ENCODE measurements at places on chromosomes 1 and 21. TPM values are rescaled to one million over a fixed set of nuclear protein-coding genes. Genes with fewer than 3 reads are reported as not detected.

HTR6 gene
- 2.1 TPM for total RNA-seq

GRCh38 chr1:109886827-109887226 is 23.8 kb upstream of the CSF1 start:
- no peaks in the 10 kb centered on the region for H3K36me3 ChIP-seq
- no peaks in the 10 kb centered on the region for H3K27me3 ChIP-seq
- no peak for DNase-seq
- H3K27ac ChIP-seq = no peak overlapping the region
- peaks cover 6% of the 10 kb centered on the region for H3K4me1 ChIP-seq

DNA sequence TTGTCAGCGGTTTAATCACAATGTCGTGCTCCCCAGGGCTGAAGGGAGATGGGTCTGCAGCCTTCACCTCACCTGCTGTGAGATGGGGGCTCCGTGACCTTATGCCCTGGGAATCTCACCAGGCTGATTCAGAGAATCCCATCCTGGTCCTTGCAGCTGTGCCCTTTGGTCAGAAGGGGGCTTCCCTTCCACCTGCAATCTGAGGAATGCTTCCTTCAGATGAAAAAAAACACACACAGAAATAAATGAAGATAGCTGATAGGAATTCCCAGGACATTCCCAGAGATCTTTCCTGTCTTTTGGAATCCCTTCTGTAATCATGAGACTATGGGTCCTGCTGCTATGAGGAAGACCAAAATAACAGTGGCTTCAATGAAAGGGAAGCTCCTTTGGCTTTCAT is 127.0 kb upstream of the VAMP3 start:
- H3K4me1 ChIP-seq = peaks cover 8% of the 10 kb centered on the region
- H3K27me3 ChIP-seq = no peaks in the 10 kb centered on the region
- no peak overlapping the region for H3K4me3 ChIP-seq
- H3K36me3 ChIP-seq = no peaks in the 10 kb centered on the region
- DNase-seq = no peak

- no peaks in the 10 kb centered on the region for H3K4me1 ChIP-seq
- no peak for DNase-seq
- no peak overlapping the region for H3K27ac ChIP-seq
- H3K36me3 ChIP-seq = no peaks in the 10 kb centered on the region
- H3K4me3 ChIP-seq = no peak overlapping the region
Observed at GRCh38 chr1:17877896-17878295, 122.8 kb downstream of the ACTL8 start.

DNA sequence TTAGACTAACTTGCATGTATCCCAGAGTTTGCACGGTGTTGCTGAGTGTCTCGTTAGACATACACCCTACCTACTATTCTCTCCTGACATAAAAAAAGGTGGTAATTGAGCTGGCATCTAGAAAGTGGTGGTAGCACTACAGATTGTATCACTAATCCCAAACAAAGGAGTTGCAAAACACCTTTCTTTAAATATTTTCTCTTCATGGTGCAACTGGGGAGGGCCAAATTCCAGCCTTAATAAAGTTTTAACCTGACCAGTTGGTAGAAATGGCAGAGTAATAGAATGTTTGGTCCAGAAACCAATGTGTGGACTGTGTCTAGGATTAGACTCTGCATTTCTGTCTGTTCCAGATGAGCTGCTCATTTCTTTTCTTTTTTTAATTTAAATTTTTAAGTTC is 40.0 kb downstream of the NFIA start:
- no peaks in the 10 kb centered on the region for H3K27me3 ChIP-seq
- H3K27ac ChIP-seq = no peak overlapping the region
- DNase-seq = no peak
- H3K4me1 ChIP-seq = no peaks in the 10 kb centered on the region

DNA sequence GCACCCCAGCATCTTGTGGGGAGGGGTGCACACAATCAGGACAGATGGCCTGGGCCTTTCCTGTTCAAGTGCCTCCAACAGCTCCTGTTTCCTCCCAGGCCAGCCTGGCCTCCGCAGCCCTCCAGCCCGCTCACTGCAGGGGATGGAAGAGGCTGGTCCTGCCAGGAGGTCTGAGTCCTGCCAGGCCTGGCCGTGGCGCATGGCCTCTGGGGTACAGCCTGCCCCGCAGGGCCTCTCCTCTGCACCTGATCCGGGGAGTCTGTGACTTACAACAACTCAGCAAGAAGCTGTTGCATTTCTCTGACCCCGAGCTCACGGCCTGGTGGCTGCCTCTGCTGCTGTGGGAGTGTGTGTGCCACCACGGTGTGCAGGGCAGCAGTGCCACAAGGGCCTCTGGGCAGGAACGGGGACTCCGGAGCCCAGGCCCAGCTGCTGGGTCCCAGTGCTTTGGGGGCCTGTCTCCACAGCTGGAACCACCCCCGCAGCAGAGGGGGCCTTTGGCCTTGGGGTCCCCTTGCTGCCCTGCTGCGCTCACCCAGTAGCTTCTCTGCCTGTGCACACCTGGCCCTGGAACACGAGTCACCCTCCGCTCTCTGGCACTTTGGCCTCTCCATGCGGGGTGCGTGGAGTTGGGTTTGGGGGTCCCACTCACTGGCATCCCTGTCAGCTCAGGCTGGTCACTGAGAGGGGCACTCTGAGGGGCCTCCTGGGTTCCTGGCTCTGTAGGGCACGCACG is 17.4 kb upstream of the LRRC3 start:
- no peaks in the 10 kb centered on the region for H3K36me3 ChIP-seq
- no peak for DNase-seq
- no peaks in the 10 kb centered on the region for H3K4me1 ChIP-seq

- H3K27me3 ChIP-seq = peaks cover 16% of the 10 kb centered on the region
- H3K27ac ChIP-seq = no peak overlapping the region
- no peaks in the 10 kb centered on the region for H3K4me1 ChIP-seq
- no peak for DNase-seq
- H3K36me3 ChIP-seq = no peaks in the 10 kb centered on the region
Observed at GRCh38 chr1:47742890-47743760, 254.1 kb downstream of the TRABD2B start.

DNA sequence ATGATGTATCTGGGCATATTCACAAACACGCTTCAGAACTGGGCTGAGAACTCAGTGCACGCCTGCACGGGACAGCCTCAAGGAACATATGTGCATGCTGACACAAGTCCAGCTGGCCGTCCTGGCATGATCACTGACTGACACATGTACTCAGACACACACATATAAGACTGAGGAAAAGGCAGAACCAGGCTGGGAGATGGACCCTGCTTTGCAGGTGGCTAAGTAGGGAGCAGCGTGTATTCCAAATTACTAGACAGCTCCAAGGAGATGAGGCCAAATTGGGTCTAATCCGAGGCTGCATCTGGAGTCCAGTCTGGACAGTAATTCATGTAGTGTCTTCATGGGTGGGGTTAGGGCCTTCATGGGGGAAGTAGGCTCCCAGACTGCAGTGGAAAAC is 41.4 kb upstream of the GJB5 start:
- no peaks in the 10 kb centered on the region for H3K4me1 ChIP-seq
- no peak overlapping the region for H3K27ac ChIP-seq
- DNase-seq = no peak
- H3K4me3 ChIP-seq = no peak overlapping the region
- peaks cover 8% of the 10 kb centered on the region for H3K27me3 ChIP-seq

DNA sequence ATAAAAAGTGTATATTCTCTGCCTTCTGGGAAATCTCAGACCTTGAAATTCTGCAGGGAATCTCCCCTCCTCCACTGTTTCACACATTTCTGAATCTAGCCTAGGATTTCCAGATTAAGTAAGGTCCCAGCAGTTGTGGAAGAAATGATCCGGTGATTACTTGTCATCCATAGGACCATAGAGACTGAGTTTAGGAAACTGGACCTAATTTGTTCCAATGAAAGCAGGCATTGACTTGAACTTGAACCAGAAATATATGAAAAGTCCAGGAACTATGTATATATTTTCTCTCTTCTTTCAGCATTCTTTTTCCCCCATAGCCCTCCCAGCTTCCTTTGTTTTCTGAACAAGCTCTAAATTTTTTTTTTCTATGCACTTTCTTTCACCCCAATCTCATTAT is 149.5 kb upstream of the SPAG17 start:
- H3K4me1 ChIP-seq = no peaks in the 10 kb centered on the region
- H3K27ac ChIP-seq = no peak overlapping the region
- no peak overlapping the region for H3K4me3 ChIP-seq
- no peaks in the 10 kb centered on the region for H3K36me3 ChIP-seq
- DNase-seq = no peak

Data from CD4-positive, alpha-beta T cell (primary cell).